ENCODE measurements at places on chromosomes 6 and 20.

DNA sequence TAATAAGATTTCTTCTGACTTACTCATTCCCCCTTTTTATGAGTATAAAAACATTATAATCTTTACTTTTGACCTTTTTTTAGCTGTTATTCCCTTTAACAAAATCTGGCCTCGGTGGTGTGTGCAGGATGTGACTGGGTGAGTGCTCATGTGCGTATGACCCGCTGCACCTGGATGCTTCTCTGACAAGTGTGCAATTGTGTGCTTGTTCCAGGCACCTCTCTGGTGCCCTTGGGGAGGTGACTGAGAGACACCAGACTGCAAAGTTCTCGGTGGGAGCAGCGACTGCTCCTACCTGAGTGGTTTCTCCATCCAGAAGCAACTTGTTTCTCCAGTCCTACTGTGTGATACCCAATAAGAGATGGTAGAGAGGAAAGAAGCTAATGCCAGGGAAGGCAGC is 65.0 kb downstream of the ISM1 start:
- no peak for DNase-seq

DNA sequence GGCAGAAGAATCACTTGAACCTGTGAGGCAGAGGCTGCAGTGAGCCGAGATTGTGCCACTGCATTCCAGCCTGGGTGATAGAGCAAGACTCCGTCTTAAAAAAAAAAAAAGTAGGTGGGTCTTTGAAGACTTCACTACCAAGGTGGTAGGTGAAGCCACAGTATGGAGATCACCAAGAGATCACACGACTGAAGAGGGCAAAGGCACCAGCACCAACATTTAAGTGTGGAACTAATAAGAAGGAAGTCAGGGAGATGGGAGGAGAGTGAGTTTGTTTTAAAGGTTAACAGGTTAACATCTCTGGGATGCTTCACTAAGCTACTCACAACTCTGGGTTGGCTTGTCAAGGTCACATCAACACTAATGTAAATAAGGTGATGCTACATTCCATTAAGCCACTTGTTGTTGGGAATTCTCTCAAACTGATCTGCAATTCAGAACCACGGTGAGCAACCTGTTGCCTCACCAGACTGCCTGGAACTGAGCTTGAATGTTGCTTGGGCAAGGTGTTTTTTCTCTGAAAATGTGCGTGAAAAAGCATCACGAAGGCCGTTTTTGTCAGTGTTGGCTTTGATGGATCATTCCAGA is 48.7 kb downstream of the KCTD20 start:
- DNase-seq: no peak

GRCh38 chr6:2962004-2962403 is 9.4 kb downstream of the SERPINB6 start:
- DNase-seq: no peak

- DNase-seq: no peak
Measured at GRCh38 chr6:151661928-151662327, 145.6 kb upstream of the ESR1 start.

DNA sequence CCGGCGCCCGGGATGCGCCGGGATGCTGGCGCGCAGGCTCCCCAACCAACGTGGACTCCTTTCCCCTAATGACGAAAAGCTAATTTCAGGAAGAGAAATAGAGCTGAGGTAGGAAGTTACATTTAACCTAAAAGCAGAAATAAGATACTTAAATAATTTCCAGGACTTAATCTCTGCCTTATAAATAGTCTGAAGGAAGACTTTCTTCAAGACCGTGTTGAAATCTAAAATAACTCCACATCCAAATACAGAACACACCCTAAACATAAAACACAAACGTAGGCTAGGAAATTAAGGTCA is 1.3 kb downstream of the ASF1A start:
- no peak for DNase-seq
